ENCODE measurements at places on chromosomes 2 and 18. TPM values are rescaled to one million over a fixed set of nuclear protein-coding genes. Genes with fewer than 3 reads are reported as not detected.

The CFC1 gene
- not detected for total RNA-seq

The INSIG2 gene
- total RNA-seq: 7.2 TPM

The IGFBP2 gene
- total RNA-seq: 35.0 TPM

The GCG gene
- total RNA-seq: not detected

The CCDC141 gene
- not detected for total RNA-seq

The ANKRD36B gene
- 32.9 TPM for total RNA-seq

The COL4A4 gene
- total RNA-seq: 0.14 TPM

The ALPI gene
- not detected for total RNA-seq

The FSIP2 gene
- 0.22 TPM for total RNA-seq

The SANBR gene
- 7.9 TPM for total RNA-seq

The LYG2 gene
- not detected for total RNA-seq

The SH3BP4 gene
- 125 TPM for total RNA-seq

The TRPM8 gene
- 0.14 TPM for total RNA-seq

The IKZF2 gene
- 1.1 TPM for total RNA-seq

The PDE1A gene
- not detected for total RNA-seq

The LOXL3 gene
- total RNA-seq: 2.9 TPM

The SCN3A gene
- total RNA-seq: not detected

The KCNIP3 gene
- 0.57 TPM for total RNA-seq

The TOGARAM2 gene
- total RNA-seq: under 0.01 TPM

The SERPINB2 gene
- total RNA-seq: 211 TPM

The LHCGR gene
- total RNA-seq: not detected

The RAB17 gene
- 0.22 TPM for total RNA-seq

The ATOH8 gene
- total RNA-seq: 10.9 TPM

The CDH2 gene
- 121 TPM for total RNA-seq

The EFHD1 gene
- total RNA-seq: 0.14 TPM

The ZNF892 gene
- 2.4 TPM for total RNA-seq

The CLIP4 gene
- total RNA-seq: 129 TPM

The CCBE1 gene
- 0.44 TPM for total RNA-seq

The NGEF gene
- total RNA-seq: 0.57 TPM

The NDUFS1 gene
- 123 TPM for total RNA-seq

The ASPRV1 gene
- total RNA-seq: 0.29 TPM

The RTP5 gene
- not detected for total RNA-seq

The PLCL1 gene
- total RNA-seq: under 0.01 TPM

The ANKRD62 gene
- total RNA-seq: not detected

The MDH1B gene
- 0.43 TPM for total RNA-seq

The FAP gene
- 272 TPM for total RNA-seq

The SLC9A4 gene
- not detected for total RNA-seq

The DYNAP gene
- total RNA-seq: not detected

The GALNT14 gene
- total RNA-seq: 0.14 TPM

The RESP18 gene
- not detected for total RNA-seq

The IL1F10 gene
- total RNA-seq: not detected

The DUSP2 gene
- 0.57 TPM for total RNA-seq

The DSC3 gene
- under 0.01 TPM for total RNA-seq

The IL36B gene
- not detected for total RNA-seq

The C1QL2 gene
- total RNA-seq: not detected

The MFSD2B gene
- total RNA-seq: not detected

Data from placental pericyte (primary cell).